AG04449 (cell line): ENCODE measurements at places on chromosomes 16 and 17.

DNA sequence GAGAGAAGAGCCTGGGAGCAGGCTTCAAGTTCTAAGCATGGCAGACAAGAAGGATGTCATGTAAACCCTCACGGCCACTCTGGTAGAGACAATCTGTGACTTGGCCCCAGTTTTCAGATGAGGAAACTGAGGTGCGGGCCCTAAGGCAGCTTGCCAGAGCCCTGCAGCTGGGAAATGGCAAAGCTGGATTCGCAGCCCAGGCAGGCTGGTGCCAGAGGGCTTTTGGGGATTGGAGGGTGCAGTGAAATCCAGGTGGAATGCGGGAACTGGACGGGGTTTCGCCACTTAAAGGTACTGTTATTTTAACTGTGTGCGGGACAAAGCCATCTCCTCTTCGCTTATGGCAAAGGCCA lies 477 bp upstream of the OSGIN1 start:
- no peak for DNase-seq

DNA sequence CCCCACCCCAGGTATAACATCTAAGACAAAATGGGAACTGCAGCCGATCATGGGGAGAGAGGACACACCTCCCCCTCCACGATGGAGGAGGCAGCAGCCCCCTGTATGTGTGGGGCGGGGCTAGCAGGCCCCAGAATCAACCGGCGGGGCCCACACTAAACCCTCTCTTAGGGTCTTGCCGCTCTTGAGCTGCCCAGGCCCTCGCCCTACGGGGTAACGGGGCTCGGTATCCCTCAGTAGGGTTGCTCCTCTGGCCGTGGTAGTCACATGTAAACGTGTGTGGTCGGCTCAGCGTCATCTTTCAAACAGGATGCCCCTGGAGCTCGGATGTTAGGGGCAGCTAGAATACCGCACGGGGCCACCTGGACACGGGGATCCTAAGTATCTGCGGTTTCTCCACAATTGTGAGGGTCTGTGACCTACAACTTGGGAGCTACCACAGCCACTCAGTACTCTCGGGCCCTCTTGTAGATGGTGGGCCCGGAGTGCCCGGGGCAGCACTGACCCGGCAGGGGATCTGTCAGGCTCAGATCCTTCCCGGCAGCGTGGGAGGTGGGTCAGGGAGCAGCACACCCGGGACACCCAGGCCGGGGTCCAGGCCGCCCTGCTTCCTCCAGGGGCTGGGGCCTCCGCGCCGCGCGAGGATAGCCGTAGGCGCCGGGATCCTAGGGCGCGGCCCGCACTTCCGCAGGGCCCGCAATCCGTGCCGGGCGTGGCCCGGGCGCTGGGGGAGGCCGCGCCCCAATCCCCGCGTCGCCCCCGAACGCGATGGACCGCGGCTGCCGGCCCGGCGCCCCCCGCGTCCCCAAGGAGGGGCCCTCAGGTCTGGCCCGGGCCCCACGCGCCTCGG lies 781 bp downstream of the ARHGDIA start:
- no peak for DNase-seq

DNA sequence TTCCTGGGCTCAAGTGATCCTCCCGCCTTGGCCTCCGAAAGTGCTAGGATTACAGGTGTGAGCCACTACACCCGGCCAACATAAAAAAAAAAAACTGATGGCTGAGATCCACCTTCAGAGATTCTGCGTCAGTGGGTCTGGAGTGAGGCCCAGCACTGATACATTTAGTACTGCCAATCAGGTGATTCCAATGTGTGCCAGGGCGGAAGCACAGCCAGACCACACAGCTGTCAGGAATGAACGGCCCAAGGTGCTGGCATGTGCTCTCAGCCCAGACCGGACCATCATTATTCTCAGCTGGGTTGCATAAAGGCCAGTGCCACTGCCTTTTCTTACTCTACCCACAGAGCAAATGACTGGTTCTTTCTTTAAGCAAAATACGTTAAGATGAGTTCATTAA lies 1.2 kb upstream of the BCO1 start:
- no peak for DNase-seq

DNA sequence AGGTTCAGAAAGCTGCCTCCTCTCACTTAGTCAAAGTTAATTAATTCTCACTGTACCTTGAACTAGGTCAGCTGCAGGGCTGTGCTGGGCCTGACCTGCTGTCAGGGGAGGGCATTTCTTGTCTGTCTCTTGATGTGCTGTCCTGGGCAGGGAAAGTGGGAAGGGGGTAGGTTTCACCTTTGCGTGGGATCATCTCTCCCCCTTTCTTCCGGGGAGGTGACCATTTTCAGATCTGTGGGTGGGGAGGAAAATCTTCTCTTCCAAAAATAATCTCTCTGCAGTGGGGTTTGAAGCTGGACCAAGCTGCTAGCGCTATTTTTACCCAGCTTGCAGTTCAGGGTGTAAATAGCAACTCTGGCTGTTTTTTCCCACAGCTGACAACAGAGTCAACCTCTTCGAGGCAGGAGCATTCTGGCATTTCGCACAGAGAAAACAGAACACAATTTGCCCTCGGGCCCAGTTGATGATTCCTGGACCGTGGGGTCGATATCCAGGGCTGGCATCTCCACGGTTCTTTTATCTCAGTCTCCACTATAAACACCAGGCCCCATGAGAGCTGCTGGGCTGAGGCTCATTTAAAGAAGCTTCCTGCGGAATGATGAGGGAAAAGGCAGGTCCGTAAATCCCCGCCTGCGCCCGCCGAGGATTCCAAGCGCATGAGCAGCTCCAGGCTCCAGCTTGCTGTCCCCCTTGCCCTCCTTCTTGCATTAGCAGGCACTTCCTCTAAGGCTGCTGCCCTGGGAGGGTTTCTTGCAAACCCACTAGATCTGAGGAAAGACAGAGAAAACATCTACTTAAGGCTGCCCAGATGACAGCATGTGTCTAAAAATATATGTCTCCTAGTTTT lies 93.9 kb downstream of the YPEL2 start:
- peak; percentile 68 for DNase-seq

- peak; percentile 29 for DNase-seq
Observed at GRCh38 chr17:73705594-73705993, 61.3 kb upstream of the SDK2 start.

DNA sequence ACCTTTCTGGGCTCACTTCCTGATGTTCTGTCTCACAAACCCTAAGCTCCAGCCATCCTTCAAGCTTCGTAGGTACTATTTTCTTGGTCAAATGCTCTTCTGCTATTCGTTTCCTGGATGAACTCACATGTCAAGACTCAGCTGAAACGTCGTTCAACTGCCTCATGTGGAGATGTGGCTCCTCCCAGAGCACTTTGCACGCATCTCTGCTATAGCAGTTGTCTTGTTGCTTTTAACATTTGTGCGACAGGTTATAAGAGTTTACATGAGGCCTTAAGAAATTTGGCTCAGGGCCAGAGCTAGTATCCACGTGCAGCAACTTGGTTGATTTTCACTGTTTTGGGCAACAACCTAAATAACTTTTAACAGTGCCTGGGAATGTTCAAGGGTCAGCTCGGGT lies 2.8 kb upstream of the KRT40 start:
- DNase-seq = no peak

DNA sequence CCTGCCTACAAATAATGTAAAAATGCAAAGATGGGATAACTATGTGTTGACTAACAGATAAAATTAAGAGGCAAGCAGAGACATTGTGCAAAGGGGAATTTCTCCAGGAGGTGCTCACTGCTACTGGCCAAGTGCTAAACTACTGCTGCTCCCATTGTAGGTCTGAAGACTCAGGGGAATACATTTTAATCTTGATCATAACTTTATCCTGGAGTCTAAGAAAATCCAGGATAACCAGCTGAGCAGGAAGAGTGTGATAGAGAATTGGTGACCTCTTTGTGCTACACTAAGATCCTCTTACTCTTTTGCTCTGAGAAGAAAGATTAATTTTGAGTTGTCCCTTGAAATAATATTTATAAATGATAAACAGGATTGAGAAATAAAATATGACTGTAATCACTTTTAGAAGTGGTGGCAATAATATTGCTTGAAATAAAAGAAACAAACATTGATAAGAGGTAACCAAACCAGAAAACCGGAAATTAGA lies 5.9 kb downstream of the RNF43 start:
- no peak for DNase-seq

GRCh38 chr16:68636818-68637217 lies 8.3 kb upstream of the CDH3 start:
- DNase-seq = no peak

DNA sequence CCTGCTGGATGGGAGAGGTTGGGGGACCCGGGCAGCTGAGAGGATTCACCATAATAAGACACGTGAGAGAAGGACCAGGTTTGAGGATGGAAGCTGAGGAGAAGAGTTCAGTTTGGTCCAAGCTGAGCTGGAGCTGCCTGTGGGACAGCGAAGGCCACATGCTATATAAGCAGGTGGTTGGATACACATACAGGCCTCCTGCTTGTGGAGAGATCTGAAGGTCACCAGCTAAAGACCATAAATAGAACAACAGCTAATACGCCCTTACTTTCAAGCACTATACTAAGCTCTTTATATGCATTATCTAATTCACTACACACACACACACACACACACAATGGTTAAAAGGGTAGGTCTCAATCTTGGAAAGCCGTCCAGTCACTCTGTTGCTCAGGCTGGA lies 32.1 kb downstream of the DUSP14 start:
- DNase-seq = no peak

DNA sequence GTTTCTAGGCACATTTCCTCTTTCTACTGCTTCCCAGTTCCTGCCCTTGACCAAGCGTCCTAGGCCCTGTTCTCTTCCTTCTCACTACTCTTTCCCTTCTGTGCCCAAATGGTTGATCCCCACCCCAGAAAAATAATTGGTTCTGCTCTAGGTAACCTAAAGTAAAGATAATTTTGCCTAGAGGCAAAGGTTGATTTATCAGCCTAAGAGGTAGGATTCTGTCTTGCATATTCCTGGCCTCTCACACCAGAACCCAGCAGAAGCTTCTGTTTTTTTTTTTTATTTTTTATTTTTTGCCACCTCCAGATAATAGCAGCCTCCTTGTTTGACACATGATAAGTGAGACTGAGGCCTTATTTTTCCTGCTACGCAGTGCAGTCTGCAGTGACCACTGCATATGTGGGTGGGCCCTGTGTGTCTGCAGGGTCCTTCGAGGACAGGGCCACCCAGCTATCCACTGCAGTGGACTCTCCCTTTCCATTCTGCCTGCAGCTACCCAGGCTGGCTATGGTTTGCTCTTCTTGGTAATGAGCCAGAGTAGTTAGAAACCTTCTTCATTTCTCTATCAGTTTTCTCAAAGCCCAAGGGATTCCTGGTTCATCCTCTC lies 701 bp downstream of the PIPOX start:
- no peak for DNase-seq

- no peak for DNase-seq
Observed at GRCh38 chr17:32259586-32259985, 6.0 kb upstream of the RHBDL3 start.

- no peak for DNase-seq
Observed at GRCh38 chr16:87603684-87604633, 1.7 kb downstream of the JPH3 start.

GRCh38 chr17:163514-164098 lies 17.8 kb downstream of the DOC2B start:
- no peak for DNase-seq

- no peak for DNase-seq
Observed at GRCh38 chr17:4125552-4125951, 17.3 kb downstream of the ZZEF1 start.

DNA sequence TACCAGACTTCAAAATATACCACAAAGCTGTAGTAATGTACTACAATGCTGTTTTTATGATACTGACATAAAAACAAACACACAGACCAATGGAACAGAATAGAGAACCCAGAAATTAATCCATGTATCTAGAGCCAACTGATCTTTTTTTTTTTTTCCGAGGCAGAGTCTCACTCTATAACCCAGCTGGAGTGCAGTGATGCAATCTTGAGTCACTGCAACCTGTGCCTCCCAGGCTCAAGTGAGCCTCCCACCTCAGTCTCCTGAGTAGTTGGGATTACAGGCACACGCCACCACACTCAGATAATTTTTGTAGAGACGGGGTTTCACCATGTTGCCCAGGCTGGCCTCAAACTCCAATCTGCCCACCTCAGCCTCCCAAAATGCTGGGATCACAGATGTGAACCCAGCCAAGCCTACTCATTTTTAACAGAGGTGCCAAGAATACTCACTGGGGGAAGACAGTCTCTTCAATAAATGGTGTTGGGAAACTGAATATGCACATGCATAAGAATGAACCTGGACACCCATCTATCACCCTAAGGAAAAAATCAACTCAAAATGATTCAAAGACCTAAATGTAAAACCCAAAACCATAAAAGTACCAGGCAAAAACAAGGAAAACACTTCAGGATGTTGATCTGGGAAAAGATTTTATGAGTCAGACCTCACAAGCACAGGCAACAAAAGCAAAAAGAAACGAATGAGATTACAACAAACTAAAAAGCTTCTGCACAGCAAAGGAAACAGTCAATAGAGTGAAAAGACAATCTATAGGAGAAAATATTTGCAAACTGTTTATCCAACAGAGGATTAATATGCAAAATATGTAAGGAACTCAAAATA lies 63.1 kb downstream of the STX8 start:
- peak; percentile 5 for DNase-seq

GRCh38 chr16:12240036-12240435 lies 263.5 kb downstream of the SNX29 start:
- no peak for DNase-seq

DNA sequence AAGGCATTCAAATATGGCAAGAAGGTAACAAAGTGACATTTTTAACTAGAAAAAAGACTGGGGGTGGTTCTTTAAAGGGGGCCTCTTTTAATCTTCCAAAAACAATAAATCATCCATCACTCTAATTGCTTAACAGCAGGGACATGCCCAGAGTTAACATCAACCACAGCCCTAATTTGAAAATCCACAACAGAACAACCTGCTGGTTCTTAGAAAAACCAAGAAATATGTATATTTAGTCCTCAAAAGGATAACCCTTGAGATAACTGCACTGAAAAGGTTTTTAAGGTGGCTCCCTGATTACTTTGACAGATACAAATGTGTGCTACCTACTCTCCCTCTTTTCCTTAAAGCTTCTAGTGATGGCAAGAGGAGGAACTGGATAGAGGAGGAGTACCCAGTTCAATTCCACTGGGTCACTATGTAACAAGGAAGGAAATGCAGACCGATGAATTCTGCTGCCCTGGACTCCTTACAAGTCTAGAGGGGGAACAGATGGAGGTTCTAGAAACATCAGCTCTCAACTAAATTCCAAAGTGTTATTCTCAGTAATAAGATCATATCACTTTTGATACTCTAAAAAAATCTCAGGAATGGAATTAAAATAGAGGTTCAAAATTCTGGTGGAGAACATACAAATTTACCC lies 54.3 kb downstream of the N4BP1 start:
- DNase-seq = no peak

GRCh38 chr17:61000911-61001310 lies 323.3 kb downstream of the BCAS3 start:
- no peak for DNase-seq

GRCh38 chr17:624341-624860 lies 90.2 kb downstream of the VPS53 start:
- DNase-seq = no peak

GRCh38 chr17:29757788-29758187 lies 135.1 kb upstream of the CORO6 start:
- DNase-seq = no peak

- DNase-seq = no peak
Observed at GRCh38 chr17:79079421-79080200, 5.0 kb downstream of the ENGASE start.
